ENCODE measurements at places on chromosomes 13 and 19. TPM values are rescaled to one million over a fixed set of nuclear protein-coding genes. Genes with fewer than 3 reads are reported as not detected.

Gene IFNL1
- polyA plus RNA-seq, result not detected

Gene TBXA2R
- 3.5 TPM for polyA plus RNA-seq

Gene ZNF442
- 2.9 TPM for polyA plus RNA-seq

Gene BLVRB
- polyA plus RNA-seq, result 23.0 TPM

Gene RYR1
- polyA plus RNA-seq, result 15.1 TPM

Gene SIGLEC12
- polyA plus RNA-seq, result not detected

DNA sequence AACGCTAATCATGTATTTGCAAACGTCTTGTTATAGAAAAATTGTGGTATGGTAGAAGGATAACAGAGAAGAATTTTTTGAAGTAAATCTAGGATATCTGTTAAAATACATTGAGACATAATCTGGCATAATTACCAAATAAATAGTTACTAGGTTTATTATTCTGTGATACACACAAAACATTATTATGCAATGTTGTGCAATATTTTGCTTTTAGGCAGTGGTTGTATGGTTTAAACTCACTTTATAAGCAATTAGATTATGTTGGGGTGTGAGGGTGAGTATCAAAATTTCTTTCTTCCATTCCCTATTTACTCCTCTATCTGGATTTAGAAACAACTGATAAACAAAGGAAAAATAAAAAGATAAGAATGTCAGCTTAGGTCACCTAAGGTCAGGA lies 385.6 kb downstream of the SLITRK6 start:
- no peak for DNase-seq

DNA sequence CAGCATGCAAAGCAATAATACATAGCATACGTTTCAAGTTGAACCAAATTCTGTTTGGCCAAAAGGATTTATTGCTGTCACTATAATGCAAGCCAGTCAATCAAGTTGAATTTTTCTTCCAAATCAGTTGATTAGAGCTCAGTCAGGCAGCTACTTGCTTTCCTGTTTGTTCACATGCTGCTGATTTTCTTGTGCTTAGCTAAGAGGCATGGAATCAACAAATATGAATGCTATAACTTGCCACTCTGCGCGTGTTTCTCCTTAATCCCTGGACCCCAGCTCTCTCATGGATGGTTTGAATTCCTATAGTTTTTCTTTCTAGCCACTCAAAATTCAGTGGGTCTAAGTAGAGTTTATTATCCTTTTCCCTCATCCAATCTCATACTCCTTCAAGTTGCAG lies 311.3 kb downstream of the KLF5 start:
- DNase-seq, result peak; percentile 8

DNA sequence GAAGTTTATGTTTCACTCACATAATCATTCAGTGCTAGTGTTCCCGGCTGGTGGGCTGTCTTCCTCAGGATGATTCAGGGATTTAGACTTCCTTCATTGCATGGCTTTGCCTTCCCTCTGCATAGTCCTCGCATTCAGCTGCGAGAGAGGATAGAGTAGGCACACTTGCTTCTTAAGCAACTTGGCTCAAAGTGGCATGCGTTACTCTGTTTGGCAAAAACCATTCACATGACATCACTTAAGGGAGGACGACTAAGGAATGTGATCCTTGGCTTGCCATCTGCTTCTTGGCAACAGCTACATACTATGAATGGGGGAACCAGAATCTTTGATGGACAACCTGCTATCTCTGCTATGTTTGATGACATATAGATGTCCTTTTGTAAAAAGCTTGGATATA lies 359.3 kb downstream of the TDRD3 start:
- no peak for DNase-seq

GRCh38 chr19:43532571-43532961 lies 422 bp upstream of the ZNF575 start:
- no peak for DNase-seq

GRCh38 chr19:16376241-16376640 lies 51.6 kb downstream of the KLF2 start:
- no peak for DNase-seq

- no peak for DNase-seq
These were observed 275.3 kb downstream of the KCTD12 start for GRCh38 chr13:76610819-76611415.

GRCh38 chr13:44504116-44504515 lies 72.0 kb downstream of the TSC22D1 start:
- DNase-seq, result no peak

GRCh38 chr13:97119943-97120342 lies 102.2 kb upstream of the MBNL2 start:
- DNase-seq, result no peak

DNA sequence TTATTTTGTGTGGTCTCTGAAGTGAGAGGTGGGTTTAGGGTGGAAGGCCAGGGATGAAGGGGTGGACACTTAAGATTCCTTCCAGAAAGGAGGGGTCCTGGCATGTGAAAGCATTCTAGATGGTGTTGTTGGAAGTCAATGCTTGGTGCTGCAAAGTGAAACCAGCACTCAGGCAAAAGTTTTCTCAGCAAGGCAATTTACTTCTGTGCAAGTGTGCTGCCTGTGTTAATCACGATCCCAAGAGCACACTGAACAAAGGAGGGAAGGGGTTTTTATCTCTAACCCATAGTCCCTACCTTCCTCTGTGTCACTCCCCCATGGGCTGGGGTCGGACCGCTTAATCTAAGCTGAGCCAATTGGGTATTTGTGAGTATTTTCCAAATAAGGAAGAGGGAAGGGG lies 1.3 kb downstream of the ZNF134 start:
- DNase-seq, result no peak

Data from spinal cord (tissue), 10 donors.